Stimulated activated CD4-positive, alpha-beta T cell treated with anti-CD3 and anti-CD28 coated beads, Interleukin-4, amount 100 ng/mL, for 4 hours (primary cell): ENCODE measurements at places on chromosomes 2 and 18.

GRCh38 chr2:85247610-85248009 is 80.2 kb downstream of the TGOLN2 start:
- DNase-seq = no peak

GRCh38 chr2:95025406-95026319 is at the start of gene MAL:
TSS of gene MAL (plus strand) at chr2:95025708. CDS start at chr2:95025793, 85 bp downstream.
- DNase-seq = peak; percentile 62

GRCh38 chr2:207930747-207931146 is 94.6 kb downstream of the PLEKHM3 start:
- DNase-seq = no peak

GRCh38 chr18:26453386-26453901 is 94.9 kb downstream of the KCTD1 start:
- no peak for DNase-seq

DNA sequence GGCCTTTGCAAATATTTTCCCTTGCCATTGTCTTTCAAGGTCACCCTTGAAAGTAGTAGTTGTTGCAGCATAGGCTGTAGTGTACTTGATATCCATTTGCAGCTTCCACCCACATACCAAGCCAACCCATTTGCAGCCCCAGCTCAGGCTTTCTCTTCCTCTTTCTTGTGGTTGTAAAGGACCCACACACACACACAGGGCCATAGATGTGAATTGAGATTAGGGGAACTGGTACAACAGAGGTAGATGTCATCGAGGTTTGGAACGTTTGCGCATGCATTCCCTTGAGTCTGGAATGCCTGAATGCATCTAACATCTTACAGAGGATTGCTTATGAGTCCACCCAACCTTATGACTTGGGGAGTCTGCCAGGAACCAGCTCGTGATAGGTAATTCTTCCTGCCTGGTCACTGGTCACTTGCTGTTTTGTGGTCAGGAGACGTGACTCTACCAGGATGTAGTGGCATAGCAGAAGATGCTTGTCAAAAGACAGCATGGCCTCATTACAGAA is 91.9 kb downstream of the MRPS9 start:
- DNase-seq = no peak

- DNase-seq = no peak
Observed at GRCh38 chr2:109218087-109218791, 89.2 kb downstream of the SH3RF3 start.

DNA sequence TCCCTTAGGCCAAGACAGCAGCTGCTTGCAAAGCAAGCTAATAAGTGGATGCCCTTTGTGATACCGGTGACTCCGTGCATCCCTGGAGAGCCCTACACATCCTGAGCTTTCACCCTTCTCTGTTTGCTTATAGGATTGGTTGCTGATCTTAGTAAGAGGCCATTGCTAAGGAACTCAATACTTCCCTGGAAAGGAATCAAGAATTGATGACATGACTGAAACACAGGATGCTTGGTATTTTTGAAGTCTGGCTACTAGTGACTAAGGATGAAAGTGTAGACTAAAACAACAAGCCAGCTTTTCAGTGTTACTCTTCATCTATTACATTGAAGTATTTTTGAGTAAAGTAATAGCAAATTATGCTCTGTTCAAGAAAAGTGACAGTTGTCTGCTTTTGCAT is 123.0 kb upstream of the SERPINE2 start:
- DNase-seq = no peak

DNA sequence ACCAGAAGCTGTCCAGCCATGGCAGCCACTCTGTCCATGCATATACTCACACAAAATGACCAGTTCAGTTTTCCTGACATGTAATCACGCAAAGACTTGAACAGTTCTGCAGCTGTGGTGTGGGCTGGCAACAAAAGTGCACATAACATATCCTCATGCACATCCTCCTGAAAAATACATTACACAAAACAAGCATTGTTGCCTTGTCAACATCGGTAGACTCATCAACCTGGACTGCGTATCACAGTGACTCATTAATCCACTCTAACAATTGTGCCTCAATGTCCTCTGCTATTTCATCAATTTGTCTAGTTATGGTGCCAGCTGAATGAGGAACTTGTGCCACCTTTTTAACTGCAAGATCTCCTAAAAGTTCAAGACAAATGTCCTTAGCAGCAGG is 19.5 kb downstream of the RBKS start:
- no peak for DNase-seq

DNA sequence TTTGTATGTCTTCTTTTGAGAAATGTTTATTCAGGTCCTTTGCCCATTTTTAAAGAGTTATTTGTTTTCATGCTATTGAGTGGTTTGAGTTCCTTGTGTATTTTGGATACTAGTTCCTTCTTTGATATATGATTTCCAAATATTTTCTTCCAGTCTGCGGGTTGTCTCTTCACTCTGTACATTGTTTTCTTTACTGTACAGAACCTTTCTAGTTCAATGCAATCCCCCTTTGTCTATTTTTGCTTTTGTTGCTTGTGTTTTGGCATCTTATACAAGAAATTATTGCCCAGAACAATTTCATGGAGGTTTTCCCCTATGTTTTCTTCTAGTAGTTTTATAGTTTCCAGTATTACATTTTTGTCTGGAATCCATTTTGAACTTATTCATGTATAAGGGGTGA is 62.5 kb upstream of the ACVR1C start:
- no peak for DNase-seq

GRCh38 chr2:29227935-29228675 is 112.9 kb downstream of the CLIP4 start:
- DNase-seq = no peak

DNA sequence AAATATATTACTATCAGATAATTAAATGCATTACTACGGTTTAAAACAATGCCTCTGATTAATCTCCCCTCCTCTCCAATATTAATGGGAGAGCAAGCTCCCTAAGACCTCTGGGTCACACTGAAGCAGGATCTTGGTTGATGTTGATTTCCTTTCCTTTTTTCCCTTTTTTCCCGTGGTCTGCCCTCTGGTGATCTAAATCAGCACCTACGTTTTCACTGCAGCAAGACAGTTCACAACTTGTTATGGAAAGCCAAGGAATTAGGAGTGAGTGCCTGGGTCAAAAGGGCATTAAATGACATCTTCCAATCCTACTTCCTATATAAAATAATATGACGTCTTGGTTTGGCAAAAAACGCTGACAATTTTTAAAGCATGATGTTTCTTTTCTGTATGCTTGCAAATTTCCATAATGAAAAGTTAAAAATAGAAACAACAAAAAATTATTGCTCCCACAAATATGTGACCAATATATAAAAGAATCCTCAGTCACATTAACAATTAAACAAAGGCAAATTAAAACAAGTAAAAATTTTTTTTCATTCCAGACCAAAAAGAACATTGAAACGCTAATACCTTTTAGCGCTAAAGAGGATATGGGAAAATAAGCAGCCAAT is 7.9 kb upstream of the CFAP36 start:
- DNase-seq = no peak

DNA sequence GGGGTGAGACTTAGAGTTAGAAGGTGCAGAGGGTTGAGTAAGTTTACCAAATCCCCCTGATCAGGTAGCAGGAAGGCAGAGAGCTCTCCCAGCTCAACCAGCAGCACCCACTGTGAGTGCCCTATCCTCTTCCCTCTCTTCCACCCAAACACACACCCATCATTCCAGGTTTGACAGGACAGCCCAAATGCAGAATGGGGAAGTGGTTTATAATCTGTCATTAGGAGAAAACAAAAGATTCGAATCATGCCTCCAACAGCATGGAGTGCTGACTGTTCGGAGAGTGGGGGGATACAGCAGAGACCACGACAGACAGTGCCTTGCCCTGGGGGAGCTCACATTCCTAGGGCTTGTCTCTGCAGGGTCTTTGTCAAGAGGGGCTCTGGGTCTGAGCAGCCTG is 11.7 kb downstream of the CXCR2 start:
- no peak for DNase-seq

GRCh38 chr2:219461047-219461514 is 26.4 kb downstream of the SPEG start:
- DNase-seq = no peak

DNA sequence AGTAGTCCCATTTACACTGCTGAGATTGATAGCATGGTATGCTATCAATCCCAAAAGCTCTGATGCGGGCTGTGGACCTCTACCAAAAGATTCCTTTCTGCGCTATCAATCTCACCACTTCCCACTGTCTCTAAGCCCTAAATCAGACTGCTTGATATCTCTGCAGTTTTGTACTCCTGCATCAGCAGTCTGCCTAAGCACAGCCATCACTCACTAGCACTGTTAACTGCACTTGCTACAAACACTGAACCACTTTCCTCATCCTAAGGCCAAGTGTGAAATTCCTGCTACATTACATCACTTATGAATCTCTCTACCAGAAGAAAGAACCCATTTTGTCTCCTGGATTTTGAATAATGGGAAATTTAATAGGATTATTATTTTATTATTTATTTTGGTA is 237.0 kb downstream of the HNMT start:
- no peak for DNase-seq
